DMS153 (cell line): ENCODE measurements at places on chromosomes 1 and 21.

DNA sequence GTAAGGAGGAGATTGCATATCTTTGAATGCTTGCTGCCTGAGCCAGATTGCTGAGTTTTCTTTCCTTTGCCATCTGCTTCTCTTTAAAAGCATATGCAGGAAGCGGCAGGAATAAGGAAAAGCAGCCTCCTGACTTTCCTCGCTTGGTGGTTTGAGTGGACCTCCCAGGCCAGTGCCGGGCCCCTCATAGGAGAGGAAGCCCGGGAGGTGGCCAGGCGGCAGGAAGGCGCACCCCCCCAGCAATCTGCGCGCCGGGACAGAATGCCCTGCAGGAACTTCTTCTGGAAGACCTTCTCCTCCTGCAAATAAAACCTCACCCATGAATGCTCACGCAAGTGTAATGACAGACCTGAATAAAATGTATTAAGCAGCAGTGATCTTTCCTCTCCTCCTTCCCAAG is 1.5 kb downstream of the CORT start:
- DNase-seq: no peak

DNA sequence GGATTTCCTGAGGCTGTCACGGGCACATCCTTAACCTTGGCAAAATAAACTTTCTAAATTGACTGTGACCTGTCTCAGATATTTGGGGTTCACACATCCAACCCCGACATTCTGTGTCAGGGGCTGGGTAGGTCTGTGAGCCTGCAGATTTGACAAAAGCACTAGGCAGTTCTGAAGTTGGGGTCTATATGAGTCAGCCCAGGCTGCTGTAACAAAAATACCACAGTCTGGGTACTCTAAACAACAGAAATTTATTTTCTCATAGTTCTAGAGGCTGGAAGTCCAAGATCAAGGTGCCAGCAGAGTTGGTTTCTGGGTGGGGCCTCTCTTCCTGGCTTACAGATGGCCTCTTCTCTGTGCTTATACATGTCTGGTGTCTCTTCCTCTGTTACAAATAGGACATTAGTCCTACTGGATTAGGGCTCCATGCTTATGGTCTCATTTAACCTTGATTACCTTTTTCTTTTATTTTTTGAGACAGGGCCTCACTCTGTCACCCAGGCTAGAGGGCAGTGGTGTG is 3.0 kb upstream of the CPLANE2 start:
- DNase-seq: no peak

DNA sequence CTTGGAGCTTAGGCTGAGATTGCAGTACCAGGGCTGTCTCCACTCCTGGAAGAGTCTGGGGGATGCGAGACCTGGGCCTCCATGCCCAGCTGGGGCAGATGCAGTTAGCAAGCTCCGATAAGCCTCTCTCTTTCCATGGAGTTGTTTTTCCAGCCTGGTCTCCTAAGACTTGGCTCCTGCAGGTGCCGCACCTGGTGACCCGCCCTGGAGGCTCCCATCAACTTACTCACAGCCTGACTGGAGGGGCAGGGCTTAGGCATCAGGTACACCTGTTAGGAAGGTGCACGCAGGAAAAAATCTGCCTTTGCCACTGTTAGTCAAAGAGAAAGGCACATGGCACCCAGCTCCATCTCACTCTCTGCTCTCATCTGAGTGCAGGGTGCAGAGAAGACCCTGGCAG is 198.1 kb upstream of the TMEM51 start:
- DNase-seq: no peak

DNA sequence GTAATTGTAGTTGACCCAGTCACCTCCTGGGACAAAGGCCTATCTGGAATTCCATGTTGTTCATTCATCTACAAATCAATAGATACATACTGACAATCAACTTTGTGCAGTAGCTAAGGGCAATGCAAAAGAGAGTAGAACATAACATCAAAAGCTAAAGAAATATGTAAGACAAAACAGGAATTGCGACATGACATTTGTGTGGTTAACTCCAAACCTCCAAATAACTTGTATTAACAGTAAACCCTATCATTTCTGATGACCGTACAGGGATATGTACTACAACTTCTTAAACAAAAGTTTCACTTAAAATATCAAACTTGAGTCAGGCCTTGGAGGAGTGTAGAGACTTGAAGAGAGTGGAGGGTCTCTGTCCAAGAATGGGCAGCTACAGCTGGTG is 317.6 kb downstream of the SPATA17 start:
- DNase-seq: no peak
